ENCODE measurements at places on chromosomes 12 and 14.

DNA sequence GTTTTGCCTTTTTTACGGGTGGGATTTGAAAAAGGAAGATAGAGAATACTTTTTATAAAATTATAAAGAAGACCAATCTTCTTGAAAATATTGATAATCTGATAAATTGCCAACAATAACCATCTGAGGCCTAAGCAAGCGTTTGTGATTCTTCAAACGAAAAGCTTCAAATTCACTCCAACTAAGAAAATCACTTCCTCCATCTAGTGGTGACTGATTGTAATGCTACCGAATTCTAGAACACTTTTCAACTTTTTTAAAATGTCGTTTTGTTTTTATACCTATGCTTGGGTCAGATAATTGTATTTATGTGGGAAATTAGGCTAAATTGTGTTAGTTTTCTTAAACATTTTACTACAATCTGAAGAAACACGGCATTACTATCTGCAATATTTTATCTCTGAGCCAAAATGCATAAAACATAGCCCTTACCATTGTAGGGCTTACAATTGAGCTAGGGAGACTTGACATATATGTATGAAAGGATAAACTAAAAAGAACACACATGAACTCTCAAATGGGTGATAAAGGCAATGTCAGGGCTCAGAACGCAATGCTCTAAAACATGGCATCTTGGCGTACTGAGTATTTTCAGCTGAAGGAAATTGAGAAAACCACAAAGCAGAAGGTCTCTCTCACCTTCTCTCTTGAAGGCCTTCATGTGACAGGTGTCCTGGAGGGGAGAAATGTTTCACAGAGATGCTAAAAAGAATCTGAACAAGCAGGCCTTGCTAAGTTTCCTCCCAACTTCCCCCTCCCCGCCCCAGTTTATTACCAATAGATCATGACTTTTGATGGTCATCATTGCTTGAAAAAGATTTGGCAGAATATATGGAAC, 36.8 kb upstream of the G2E3 start:
- peak; percentile 47 for DNase-seq

- no peak for DNase-seq
Observed at GRCh38 chr14:51650716-51651387, 858 bp upstream of the FRMD6 start.

- no peak for DNase-seq
Observed at GRCh38 chr14:56581041-56581727, 1.6 kb downstream of the TMEM260 start.

- no peak for DNase-seq
Observed at GRCh38 chr14:100769035-100769939, 42.6 kb downstream of the DLK1 start.

DNA sequence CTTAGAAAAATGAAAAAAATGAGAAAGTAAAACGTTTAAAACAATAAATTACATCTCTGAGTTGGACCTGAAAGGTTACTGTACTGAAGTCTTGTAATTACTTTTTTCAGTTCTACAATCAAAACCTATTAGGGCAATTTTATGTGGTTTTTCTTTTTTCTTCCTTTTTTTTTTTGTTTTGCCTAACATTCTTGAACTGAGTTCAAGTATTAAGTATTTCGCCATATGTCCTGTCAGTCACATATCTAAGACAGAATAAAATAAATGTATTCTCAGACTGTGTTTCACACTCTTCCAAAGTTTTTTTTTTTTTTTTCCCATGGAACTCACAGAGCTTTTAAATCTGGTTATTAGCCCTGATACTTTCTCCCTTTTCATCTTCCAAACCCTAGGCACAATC, 172.0 kb downstream of the BCAT1 start:
- peak; percentile 14 for DNase-seq
